ENCODE measurements at places on chromosomes 2 and 18.
A peak's percentile ranks its signal among the peaks of the same experiment; 100 is the strongest.

DNA sequence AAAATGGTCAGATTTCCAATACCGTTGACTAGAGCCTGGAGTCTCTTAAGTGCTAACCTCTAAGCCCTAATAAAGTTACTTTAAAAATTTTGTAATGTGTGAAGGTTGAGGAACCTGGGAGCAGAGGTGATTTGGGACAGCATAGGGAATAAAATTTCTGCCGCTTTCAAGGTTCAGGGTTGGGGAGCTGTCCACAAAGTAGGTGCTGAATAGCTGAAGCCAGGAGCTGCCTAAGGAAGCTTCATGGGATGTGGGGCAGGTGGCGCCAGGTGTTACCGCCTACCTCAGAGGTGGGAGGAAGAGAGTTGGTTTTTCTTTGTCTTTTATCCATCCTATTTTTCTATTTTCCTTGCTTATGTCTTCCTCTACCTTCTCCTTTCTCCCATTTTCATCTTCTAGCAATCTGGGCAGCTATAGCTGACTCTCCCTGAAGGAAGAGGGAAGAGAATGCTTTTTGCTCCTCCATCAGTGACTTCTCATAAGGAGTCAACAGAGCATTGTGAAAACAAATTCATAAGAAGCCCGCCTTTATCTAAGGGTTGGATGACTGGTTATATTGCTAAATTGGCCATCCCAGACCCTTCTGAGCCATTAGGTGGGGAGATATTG is 178.7 kb downstream of the CLIP4 start:
- no peak for DNase-seq

DNA sequence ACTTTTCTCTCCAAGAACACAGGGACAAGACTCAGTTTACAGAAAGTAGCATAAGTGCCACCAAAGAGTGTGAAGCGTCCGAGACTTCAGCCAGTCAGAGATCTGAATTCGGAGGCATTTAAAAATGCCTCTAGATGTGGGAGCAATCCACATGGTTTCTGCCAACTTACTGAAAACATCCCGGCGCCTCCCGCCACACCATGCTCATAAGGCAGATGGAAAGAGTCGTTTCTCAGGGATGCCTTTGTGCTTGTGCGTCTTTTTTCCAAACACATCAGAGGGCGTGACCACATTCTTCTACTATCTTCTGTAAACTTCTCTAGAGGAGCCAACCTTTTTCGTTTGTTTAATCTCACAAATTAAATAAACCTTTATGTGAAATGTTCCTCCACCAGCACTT is 88.7 kb downstream of the NRP2 start:
- no peak for DNase-seq

- no peak for DNase-seq
These were observed 235.6 kb upstream of the ZSWIM2 start for GRCh38 chr2:187084524-187084923.

DNA sequence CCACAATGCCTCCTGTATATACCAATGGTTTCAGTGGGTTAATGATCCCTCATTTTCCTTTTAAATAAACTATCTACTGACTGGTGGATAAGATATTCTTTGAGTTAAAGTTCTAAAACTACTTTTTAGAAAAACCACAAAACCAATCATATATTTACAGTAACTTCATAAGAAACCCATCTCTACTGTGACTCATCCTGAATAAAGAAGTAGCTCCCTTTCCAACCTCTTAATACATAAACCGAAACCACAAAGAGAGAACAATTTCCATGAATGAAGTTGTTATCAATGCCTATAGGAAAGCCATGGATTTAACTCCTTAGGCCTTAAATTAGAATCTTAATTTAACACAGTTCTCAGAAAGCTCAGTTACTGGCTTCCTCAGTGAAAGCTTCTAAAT is 227.0 kb upstream of the SMAD7 start:
- no peak for DNase-seq

GRCh38 chr2:119082821-119083400 is 75.6 kb downstream of the C1QL2 start:
- no peak for DNase-seq

DNA sequence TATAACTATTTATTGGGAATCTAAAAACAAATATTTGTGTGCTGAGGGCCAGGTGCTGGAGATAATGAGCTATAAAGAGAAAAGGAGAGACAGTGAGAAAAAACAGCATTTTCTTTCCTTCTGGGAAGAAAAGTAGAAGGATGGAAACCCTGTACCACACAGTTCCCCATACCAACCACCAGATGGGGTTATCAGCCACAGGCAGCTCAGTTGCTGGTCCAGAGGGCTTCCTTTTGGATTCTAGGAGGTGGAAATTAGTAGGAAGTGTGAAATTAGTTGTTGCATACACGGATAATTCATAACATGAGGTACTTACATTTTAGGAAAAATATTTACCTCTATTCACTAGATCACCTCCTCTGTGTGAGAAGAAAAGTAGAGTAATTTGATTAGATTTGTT is 237.0 kb upstream of the FOSL2 start:
- no peak for DNase-seq

- DNase-seq = no peak
These were observed 177.2 kb downstream of the BCL11A start for GRCh38 chr2:60376252-60376651.

- no peak for DNase-seq
These were observed 14.1 kb upstream of the EML6 start for GRCh38 chr2:54709336-54709809.

GRCh38 chr2:70463581-70463980 is 90.0 kb downstream of the TGFA start:
- no peak for DNase-seq

- no peak for DNase-seq
These were observed 49.6 kb downstream of the IL1R2 start for GRCh38 chr2:102041351-102041750.

DNA sequence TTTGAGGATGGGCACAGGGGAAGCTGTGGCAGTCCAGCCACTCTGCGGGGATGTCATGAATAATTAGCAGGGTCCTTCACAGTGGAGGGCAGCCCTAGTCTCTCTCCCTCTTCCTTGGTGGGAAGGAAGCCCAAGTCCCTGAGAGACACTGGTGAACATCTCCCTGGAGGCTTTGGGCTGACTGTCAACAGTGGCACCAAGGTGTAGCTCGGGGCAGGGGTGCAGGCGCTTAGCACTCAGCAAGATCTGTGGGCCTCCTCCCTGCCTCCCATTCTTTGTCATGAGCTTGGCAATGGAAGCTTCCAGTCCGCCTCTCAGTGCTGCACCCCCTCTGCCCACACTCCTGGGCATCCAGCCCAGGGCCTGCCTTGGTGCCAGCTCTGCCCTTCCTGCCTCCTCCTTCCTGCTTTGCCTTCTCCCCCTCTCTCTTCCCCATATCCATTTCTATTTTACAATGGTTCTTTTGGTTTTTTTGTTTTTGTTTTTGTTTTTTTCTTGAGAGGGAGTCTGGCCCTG is 59.4 kb downstream of the STEAP3 start:
- peak; percentile 70 for DNase-seq

DNA sequence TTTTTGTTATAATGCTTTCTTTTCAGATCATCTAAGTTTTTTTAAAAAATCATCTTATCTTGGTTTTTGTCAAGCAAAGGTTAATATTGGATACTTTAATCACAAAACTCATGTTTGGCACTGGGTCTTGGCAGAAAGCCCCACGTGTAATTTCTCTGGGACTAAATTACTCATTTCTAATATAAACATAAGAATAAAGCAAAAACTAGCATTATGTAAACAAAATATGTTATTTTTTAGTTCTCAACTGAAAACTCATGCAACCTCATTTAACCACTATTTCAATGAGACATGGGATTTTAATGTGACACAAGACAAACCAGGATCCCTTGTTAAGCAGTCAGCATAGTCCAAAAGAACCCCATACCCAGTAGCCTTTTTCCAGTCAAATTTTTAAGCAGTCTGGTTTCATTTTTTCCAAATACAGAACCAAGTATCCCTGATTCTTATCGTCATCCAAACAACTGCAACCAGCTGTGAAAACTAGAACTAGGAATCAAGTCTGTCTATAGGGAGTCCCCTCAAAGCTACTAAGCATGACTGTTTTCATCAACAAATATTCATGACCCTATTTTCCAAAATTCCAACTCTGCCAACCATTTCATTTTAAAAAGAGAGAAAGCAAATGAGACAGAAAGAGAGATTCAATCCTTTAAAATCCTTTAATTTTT is 27.1 kb downstream of the PID1 start:
- no peak for DNase-seq

DNA sequence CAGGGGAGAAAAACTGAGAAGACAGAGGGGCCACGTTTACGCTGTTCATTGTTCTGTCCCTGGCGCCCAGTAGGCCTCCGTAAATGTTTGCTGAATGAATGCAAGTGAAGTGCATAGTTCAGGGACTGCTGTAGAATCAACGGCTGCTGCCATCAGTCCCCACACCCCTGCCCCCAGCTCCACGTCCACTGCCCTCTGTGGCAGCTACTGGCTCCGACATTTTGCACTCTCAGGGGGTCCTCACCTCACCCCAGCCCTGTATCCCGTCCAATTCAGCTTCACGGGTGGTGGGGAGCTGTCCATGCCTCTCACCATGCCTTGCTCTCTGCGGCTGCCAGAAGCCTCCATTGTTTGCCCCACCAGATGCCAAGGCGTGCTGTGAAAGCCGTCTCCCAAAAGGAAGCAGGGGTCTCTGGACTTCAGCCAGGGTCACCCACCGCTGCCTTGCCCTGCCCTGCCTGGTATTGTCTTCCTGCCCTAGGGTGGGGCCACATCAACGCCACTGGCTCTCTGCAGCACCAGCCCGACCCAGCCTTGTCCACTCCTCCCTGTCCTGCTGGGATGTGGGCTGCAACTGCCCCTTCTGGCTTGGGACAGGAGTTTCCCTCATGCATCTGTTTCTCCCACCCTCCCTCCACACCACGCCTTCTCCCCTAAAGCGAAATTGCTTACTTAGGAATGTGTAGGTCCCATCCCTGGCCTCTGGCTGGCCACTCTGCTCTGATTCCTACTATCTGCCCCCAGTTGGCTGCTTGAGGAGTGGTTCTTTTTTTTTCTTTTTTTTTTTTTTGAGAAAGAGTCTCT is 86.0 kb downstream of the RHOB start:
- DNase-seq = no peak

DNA sequence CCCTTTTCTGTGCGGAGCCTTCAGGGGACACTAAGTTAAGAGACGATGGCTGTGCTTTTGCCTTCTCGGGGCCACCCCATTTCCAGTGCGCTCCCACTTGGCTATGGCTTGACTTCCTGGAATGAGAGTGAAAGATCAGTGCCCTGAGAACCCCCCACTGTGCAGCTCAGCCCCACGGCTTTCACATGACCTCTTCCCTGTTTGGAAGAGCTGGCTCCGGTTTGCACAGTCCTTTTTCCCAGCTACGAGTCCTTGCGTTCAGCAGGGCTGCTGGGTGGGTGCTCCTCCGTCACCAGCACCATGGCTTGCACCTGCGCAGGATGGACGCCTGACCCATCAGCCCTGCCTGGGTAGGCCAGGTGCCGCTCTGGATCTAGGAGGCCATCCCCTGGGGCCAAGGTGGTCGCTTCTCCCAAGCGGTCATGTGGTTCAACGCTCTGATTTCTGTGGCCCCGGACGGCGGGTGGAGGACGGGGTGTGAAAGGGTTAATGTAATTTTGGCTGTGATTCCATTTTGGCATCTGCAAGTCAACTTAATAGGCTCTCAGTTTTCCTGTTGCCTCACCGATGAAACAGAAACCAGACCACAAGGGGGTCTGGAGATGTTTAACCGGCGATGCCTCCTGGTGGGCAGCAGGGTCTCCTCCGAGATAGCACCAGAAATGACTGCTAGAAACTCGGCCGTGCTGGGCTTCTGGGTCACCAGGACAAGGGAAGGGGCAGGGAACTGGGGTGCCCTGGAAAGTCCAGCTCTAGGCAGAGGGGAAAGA is 113.1 kb upstream of the HAAO start:
- DNase-seq = no peak

DNA sequence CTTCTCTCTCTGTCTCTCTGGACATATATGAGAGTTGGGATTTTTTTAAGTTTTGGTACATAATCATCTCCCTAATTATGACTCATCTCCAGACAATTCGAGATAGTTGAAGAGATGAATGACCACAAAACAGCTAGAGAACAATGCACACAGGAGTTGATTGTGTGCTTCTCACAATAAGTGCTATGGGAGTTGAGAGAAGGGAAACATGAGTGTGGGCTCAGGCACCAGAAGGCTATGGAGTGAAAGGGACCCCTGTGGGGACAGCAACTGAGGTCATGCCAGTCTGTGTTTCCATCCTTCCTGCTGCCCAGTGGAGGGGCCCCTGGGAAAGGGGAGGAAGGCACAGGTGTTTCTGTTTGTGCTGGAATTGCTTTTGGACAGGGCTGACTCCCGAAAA is 6.5 kb upstream of the YWHAQ start:
- no peak for DNase-seq

DNA sequence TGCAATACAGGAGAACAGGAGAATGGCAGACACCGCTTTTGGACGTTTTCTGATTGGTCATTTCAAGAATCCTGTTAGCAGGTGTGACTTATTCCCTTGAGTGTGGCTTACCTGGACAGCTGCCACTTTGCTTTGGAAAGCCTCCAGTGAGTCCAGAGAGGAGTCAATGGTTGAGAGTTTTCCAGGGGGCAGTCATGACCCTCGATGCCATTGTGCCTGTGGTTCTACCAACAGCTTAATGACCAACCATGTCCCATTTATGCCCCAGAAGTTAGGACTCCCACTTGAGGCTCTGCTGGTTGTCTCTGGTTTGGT is 12.4 kb downstream of the IGFBP2 start:
- no peak for DNase-seq

DNA sequence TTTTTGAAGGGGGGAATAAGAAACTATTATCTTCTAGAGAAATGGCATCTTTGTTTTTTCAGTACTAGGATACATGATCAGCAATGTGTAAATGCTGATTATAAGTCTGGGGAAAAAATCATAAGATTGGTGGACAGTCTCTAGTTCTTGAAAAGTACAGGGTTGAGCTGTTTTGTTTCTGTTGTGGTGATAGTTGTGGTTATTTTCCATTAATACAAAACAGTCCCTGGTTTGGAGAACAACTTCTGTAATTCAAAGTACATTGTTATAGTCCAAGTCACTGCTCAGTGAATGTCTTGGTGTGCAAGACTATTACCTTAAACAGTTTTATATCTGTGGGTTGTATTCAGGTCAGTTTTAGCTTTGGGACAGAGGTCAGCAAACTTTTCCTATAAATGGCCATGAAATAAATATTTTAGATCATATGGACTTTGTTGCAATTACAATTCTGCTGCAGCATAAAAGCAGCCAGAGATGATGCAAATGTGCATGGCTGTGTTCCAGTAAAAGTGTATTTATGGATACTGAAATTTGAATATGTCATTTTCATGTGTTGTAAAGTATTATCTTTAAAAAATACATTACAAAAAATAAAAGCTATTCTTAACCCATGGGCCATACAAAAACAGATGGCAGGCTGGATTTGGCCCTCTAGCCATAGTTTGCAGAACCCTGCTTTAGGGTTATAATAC is 111.0 kb downstream of the CERS6 start:
- DNase-seq = no peak
